Dorsolateral prefrontal cortex (tissue), 122 donors: ENCODE measurements at places on chromosomes 11 and 22.

- no peak for DNase-seq
Observed at GRCh38 chr11:788009-788640, 1.8 kb downstream of the CEND1 start.

- DNase-seq, result no peak
Observed at GRCh38 chr22:40595497-40596234, 40.9 kb downstream of the MRTFA start.

DNA sequence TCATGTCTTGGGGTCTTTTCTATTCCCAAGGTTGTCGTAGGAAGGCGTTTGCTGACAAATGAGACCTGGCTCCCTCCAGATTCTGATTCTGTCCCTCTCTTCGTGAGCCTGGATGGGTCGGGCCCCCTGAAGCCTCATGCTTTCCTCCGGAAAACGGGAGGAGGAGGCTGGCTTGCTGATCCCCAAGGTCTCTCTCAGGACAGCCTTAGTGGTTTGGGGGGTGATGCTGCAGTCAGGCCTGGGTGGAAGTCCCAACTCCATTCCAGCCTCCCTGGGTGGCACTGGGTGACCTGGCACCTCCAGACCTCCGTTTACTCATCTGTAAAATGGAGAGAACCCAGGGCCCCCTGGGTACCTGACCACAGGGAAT, 23.4 kb upstream of the SMIM38 start:
- peak; percentile 10 for DNase-seq

GRCh38 chr11:83835423-83835822, 549.3 kb upstream of the CCDC90B start:
- DNase-seq, result no peak

DNA sequence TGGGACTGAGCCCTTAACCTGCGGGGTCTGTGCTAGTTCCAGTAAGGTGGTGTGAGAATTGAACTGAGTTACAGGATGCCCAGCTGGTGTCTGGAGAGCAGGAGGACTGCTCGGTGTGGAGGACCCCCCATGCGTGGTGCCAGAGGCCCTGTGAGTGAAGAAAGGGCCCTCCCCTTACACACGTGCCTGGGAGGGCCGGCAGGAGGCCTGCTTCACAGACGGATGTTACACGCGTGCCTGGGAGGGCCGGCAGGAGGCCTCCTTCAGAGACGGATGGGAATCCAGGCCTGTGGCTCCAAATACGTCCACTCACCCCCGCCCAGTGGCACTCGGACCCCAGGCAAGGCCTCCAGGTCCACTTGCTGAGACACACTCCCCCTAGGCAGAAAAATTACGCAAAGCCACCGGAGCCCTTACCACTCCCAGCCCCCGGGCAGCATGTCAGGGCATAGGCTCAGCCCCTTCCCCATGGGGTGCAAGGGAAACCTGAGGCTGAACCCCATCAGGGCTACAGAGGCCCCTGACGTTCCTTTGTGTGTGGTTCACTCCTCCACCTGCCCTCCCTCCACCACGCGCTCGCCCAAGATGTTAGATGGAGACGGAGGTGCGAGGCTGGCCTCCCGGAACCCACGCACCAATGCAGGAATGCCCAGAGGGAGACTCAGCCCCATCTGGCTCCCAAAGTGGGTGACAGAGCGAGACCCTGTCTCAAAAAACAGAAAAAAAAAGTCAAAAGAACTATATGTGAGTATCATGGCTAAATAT, 227.8 kb downstream of the BRD1 start:
- no peak for DNase-seq

DNA sequence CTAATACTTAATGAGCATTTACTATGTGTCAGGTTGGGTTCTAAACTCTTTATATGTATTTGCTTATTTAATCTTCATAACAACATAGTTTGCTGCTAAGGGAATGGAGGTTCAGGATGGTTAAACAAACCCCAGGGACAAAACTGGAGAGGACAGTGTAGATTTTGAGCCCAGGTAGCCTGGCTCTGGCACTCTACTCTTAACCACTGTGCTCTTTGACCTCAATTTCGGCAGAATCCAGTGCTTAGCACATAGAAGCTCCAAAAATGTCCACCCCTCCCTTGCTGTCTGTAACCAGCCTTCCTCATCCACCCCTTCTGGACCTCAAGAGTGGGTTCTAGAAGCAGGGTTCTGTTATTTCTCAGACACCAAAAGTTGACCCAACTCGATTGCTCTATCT, 88.0 kb upstream of the SYT13 start:
- DNase-seq, result no peak

DNA sequence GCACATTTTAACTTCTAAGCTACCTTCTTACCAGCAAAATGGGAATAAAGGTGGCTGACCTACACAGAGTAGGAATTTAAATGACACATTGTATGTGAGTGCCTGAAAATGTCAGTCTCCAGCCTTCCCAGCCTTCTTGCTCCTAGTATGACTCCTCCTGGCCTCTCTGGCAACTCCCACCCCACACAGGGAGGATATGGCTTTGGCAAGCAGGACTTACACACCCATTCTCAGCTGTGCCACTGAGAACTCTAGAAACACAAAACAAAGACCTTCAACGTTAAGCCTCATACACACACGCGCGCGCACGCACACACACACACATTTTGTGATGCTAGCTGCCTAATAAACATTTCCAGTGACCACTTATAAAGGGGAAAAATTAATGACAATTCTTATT, 65.8 kb downstream of the PACSIN2 start:
- DNase-seq, result no peak

DNA sequence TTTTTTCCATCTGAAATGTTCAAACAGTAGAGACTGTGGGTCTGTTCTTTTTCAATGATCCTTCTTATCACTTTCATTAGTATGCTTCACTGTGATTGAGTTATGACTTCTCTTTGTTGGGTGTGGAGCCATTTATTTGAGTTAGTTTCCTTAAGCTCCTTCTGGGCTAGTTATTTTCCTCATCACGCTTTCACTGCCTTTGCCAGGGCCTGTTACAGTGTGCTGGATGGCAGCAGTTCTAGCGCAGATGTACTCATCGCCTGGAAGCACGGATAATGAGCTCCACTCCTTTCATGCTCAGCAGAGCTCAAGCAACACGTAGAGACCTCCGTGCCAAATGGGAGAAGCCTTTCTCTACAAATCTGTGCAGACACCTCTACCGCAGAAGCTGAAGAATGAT, 7.0 kb upstream of the ARHGAP42 start:
- peak; percentile 20 for DNase-seq

- DNase-seq, result peak; percentile 27
Observed at GRCh38 chr22:21450858-21451353, 16.3 kb upstream of the TMEM191C start.

- no peak for DNase-seq
Observed at GRCh38 chr22:38186429-38186828, 4.8 kb upstream of the PLA2G6 start.

DNA sequence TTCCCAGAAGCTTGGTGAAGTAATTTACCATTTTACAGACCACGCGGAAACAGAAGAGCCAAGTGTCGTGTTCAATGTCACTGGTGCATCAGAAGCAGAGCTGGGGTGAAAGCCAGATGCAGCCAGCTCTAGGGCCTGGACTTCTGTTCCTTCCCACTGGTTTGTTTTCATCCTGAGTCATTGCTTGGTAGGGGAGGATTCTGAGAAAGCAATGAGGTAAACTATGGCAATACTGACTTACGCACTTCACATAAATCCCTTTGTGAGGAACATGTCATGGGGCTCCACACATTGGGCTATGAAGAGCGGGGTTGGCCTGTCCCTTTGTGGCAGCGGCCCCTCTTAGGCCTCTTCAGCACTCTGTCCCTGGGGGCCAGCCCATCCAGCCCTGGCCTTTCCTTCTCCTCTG, 52.4 kb upstream of the RBFOX2 start:
- no peak for DNase-seq

DNA sequence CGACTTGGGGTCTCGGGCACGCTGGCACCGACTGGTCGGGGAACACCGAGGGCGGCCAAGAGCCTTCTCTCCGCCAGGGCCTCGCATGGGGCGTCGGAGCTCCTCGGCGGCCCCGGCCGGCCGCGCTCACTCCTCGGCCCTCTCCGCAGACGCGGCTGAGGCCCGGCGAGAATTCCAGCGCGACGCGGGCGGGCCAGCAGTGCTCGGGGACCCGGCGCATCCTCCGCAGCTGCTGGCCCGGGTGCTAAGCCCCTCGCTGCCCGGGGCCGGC, 5.6 kb downstream of the TBX1 start:
- no peak for DNase-seq

DNA sequence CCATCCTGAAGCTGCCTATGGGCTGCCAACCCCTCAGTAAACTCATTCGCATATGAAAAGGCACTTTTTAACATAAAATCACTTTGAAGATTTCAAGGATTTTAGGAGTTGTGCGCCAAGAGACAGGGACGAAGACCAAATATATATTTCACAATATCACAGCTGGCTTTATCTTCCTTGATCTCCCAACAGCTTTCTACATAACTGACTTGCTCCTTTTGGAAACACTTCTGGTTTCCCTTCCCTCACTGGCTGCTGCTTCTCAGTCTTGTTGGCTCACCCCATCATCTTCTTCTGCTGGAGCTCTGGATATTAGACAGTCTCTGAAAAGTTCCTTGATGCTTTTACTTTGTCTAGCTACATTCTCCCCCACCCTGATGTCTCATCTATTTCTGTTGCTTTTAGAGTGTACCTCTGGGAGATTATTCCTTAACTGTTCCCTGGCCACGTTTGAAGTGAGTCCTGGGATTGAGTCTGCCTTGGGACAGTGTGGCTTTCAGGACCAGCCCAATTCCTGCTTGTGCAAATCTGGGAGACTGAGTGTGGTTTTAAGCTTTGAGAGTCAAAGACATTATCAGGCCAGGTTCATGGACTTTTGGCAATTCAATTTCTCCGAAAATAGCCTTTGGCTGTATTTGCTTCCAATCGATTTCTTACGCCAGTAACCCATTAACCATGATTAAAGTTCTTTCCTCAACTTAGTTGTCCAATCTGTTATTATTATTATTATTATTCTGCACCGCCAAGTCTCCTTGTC, 30.9 kb upstream of the NNMT start:
- DNase-seq, result no peak

DNA sequence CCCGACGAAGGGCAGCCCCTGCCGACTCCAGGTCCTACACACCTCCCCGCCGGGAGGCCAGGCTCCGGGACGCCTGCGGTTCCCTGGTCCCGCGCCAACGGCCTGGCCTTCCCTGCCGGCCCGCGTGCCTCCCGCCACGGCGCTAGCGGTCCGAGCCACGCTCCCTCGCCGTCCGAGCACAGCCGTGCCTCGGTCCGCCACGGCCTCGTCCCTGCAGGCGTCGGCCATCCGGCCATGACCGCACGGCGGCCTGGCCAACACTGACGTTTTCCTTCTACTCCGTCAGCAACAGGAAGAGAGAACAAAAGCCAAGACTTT, 532 bp downstream of the EIF4G2 start:
- no peak for DNase-seq

- DNase-seq, result no peak
Observed at GRCh38 chr22:19666673-19667593, 47.4 kb upstream of the SEPTIN5 start.

- no peak for DNase-seq
Observed at GRCh38 chr11:14554959-14555358, 34.8 kb upstream of the PSMA1 start.

DNA sequence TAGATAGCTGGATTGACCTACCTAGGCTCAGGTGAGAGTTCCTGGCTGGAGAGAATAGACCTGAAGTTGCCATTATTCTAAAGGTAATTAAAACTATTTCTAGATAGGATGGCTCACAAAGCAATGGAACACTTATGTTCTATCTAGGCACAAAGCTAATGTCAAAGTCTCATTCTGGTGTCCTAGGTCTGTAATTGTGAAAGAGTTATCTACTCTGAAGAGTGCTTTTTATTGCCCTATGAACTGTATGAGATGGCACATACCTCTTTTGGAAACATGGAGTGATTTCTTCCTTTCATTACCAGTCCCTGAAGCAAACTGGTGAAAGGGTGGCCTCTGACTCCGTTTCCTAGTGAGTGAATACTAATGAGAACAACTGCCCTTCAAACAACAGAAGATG, 80.3 kb downstream of the MTNR1B start:
- no peak for DNase-seq

DNA sequence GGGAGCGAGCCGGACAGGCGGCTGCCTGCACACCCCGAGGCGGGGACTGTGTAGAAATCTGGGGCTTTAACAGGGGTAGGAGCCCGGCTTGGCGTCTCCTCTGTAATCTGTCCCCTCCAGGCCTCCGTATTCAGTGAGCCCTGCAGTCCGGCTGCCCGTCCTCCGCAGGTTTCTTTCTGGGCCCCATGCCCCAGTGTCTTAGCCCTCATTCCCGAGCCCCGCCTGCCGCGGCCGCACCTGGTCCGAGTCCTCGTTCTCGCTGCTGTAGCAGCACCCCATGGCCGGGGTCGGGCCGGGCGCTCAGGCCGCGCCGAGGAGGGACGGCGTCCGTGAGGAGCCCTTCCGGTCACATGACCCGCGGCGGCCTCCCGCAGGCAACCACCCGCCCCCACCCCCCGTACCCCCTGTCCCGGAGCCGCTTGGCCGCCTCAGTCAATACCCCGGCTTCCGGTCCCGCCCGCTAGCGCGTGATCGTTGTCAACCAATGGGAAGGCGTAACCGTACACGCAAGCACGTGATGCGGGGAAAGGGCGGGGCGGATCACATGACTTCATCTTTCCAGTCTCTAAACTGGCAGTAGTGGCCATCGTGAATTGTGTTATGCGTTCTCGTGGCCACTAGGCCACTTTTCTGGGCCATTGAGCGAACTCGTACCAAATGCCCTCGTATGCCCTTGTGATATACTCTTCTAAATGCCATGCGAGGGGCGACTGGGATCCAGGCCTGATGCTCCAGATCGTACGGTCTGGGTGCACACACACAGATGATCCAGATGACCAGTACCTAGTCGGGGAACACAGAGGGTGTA, at the start of gene LAMTOR1:
Gene LAMTOR1 (minus strand): TSS at position 352 of the 808 bp plus-strand sequence. CDS start 73 bp downstream, at position 279.
- DNase-seq, result peak; percentile 99

GRCh38 chr22:48751539-48752437, 1075.9 kb downstream of the BRD1 start:
- DNase-seq, result no peak

DNA sequence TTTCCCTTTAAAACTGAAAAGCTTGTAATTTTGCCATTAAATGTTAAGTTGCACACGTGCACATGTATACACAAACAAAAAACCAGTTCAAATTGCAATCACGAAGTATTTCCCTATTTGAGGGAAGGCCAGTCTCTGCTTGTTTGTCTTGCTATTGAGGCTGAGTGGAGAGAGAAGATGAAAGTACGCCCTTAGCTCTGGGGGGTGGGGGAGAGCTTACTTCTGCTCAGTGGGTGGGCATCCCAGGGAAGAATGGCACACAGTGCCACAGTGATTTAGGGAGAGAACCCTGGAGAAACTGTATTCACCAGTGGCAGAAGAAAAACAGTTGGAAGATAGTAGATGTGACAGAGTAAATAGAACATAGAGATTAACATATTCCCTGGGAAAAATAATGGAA, 8.7 kb downstream of the YAP1 start:
- no peak for DNase-seq

GRCh38 chr11:111531136-111531535, 9.4 kb upstream of the LAYN start:
- DNase-seq, result no peak
